Peyer's patch (tissue), 4 donors: ENCODE measurements at places on chromosomes 12 and 14. TPM values are rescaled to one million over a fixed set of nuclear protein-coding genes. Genes with fewer than 3 reads are reported as not detected.

The SUPT16H gene
- total RNA-seq: 86.6 TPM

The LRIG3 gene
- total RNA-seq: 80.2 TPM

The SERPINA3 gene
- 26.1 TPM for total RNA-seq

The SLC10A1 gene
- total RNA-seq: not detected

The LRRC10 gene
- total RNA-seq: not detected

The NELL2 gene
- 39.2 TPM for total RNA-seq

The SOCS2 gene
- total RNA-seq: 113 TPM

DNA sequence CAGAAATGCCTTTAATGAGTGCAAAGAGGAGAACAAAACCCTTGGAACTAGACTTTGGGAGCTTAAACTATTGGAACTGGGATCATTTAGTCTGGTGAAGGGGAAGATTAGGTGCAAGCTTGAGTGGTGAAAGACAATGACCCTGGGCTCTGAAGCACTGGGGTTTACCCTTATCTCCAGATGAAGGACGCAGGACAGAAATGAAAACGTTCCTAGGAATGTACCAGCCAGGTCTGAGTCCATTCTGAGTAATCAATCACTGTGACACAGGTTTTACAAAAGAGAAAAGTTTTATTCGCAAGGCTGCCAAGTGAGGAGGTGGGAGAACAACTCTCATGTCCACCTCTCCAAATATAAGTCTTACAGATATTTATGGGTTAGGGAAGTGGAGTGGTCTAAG lies 249.1 kb downstream of the LRIG3 start:
- DNase-seq: no peak
- no peak overlapping the region for H3K4me3 ChIP-seq
- no peaks in the 10 kb centered on the region for H3K4me1 ChIP-seq
- H3K27ac ChIP-seq: no peak overlapping the region

DNA sequence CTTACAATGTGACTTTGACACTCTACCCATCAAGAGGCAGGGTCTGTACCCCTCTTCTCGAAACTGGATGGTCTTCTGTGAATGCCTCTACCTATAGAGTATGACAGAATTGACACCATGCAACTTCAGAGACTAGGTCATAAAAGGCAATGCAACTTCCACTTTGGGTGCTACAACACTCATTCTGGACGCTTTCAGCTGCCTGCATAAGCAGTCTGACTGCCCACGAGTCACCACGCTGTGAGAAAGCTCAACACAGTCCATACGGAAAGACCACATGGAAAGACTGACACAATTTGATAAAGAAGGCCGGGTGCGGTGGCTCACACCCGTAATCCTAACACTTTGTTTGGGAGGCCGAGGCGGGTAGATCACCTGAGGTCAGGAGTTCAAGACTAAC lies 14.9 kb downstream of the SLC7A7 start:
- H3K4me1 ChIP-seq: no peaks in the 10 kb centered on the region
- no peak overlapping the region for H3K27ac ChIP-seq
- no peaks in the 10 kb centered on the region for H3K36me3 ChIP-seq
- DNase-seq: no peak
- no peaks in the 10 kb centered on the region for H3K27me3 ChIP-seq

DNA sequence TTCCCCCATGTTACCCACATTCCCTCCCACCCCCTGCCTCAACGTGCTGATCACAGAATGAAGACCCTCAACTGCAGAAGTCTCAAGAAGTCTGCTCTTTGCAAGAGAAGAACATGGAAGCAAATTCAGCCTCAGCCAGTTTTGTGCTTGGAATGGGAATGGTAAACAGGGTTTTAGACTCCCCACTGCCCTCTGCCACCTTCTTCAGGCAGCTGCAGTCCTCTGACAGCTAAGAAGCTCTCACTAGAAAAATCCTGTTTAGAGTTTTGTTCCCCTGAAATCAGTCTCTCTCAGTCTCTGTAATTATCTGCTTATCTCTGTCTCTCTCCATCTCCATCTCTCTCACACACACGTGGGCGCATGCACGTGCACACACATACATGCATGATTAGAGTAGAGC lies 85.4 kb downstream of the CRACR2A start:
- no peaks in the 10 kb centered on the region for H3K4me1 ChIP-seq
- H3K4me3 ChIP-seq: no peak overlapping the region

GRCh38 chr12:71846322-71846940 lies 6.9 kb downstream of the TBC1D15 start:
- no peak overlapping the region for H3K4me3 ChIP-seq
- no peaks in the 10 kb centered on the region for H3K27me3 ChIP-seq
- H3K4me1 ChIP-seq: no peaks in the 10 kb centered on the region
- H3K36me3 ChIP-seq: no peaks in the 10 kb centered on the region
- no peak for DNase-seq
- H3K27ac ChIP-seq: no peak overlapping the region

DNA sequence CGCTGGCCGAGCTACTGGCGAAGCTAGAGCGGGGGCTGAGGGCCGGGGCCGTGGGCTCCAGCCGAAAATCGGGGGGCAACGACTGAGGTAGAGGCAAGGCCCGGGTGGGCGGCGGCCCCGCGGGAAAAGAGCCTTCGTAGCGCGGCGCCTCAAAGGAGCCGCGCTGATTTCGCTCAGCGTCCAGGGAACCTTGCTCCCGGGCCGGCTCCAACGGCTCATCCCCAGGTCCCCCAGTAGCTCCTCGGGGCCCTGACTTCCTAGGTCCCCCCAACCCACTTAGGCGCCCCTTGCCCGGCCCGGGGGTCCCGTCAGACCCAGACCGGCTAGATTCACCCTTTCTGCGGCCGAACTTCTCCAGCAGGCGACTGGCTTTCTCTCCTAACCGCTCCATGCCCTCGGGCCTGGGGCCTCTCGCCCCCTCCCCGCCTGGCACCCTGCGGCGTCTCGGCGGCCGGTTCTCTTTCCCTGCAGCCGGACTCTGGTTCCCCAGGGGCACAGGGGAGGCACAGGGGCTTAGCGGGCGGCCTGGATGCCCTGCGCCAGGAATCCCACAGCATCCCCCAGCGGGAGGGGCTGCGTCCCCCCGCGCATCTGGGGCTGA lies 375 bp downstream of the AJUBA start:
- H3K4me1 ChIP-seq: peaks cover 20% of the 10 kb centered on the region
- peak overlapping the region; percentile 48 for H3K4me3 ChIP-seq
- peak overlapping the region; percentile 72 for H3K27ac ChIP-seq
- H3K36me3 ChIP-seq: no peaks in the 10 kb centered on the region
- no peaks in the 10 kb centered on the region for H3K27me3 ChIP-seq
- no peak for DNase-seq

- no peaks in the 10 kb centered on the region for H3K27me3 ChIP-seq
- H3K4me3 ChIP-seq: no peak overlapping the region
- no peak for DNase-seq
- H3K4me1 ChIP-seq: no peaks in the 10 kb centered on the region
- H3K36me3 ChIP-seq: no peaks in the 10 kb centered on the region
Measured at GRCh38 chr12:118166946-118167345, 31.0 kb downstream of the PEBP1 start.

DNA sequence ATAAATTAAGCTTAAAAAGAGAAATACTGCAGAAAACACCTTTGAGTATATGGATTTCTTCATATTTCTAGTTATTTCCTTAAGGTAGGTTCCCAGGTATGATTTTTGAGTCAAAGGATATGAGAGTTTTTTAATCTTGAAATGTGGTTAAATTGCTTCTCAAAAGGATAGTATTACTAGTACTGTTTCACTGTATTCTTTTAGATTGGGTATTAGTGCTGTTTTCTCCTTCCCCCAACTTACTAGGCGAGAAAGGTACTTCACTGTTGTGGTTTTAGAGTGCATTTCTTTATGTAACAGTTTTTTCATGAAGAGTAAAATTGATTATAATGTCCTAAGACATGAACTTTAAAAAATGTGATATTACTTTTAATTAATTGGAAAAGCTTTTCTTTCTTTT lies 13.5 kb downstream of the FRS2 start:
- no peak for DNase-seq
- H3K4me1 ChIP-seq: no peaks in the 10 kb centered on the region
- no peak overlapping the region for H3K4me3 ChIP-seq

GRCh38 chr12:18275981-18276380 lies 14.7 kb downstream of the PIK3C2G start:
- H3K4me3 ChIP-seq: no peak overlapping the region
- DNase-seq: no peak
- H3K27ac ChIP-seq: no peak overlapping the region
- no peaks in the 10 kb centered on the region for H3K4me1 ChIP-seq
- H3K27me3 ChIP-seq: no peaks in the 10 kb centered on the region

DNA sequence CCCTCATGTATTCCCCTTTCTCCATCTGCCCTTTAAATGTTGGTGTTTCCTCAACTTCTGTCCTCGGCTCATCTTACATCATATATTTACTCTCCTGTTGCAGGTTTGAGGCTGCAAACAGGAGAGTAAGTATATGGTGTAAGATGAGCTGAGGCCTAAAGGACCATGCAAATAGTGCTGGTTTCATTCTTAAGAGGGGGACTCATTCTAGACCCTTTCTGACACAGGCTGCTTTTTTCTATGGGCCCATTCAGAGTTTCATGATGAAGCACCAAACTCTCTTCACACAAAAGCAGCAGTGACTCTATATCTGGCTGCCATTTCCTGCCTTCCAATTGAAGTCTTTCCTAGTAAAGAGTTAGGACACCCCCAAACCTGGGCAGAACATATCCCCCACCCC lies 218.5 kb downstream of the PHLDA1 start:
- H3K36me3 ChIP-seq: no peaks in the 10 kb centered on the region
- H3K4me1 ChIP-seq: no peaks in the 10 kb centered on the region
- H3K27me3 ChIP-seq: no peaks in the 10 kb centered on the region
- no peak overlapping the region for H3K4me3 ChIP-seq

DNA sequence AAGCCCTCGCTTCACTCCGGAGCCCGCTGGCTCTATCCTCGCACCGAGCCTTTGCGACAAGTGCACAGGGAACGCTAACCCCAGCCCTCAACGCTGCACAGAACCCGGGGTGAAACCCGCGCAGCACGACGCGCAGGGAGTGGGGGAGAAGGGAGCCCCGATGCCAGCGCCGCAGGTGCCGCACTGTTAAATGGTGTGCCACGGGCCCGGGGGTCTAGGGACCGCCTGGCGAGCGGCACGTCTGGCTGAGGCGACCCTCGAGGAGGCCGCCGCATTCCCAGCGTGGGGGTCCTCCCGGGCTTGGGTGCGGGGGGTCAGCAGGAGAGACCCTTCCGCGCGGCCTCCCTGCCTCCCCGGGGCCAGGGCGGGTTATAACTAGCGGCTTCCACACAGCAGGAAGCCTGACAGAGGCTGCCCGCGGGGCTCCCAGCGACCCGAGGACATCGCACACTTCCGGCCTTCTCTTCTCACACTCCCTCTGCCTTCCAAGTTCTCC lies 23.8 kb upstream of the LRTM2 start:
- H3K27ac ChIP-seq: peak overlapping the region; percentile 85
- peak; percentile 77 for DNase-seq

DNA sequence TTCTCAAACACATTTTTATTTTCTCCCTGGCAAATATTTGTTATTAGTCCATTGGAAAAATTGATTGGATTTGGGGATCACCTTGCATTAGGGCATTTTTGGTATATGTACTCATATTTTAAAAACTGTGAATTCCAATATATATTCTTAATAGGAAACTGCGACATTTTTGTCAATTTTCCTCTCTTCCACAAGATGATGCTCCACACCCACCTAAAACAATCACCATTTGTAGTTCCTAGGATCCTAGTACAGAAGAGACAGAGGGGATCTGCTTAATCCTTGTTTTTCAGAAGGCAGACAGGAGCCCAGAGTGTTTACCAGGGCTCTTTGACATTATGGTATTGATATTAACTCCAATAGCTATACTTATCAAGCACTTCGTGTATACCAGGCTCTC lies 22.8 kb upstream of the OASL start:
- DNase-seq: no peak
- no peak overlapping the region for H3K27ac ChIP-seq
- H3K36me3 ChIP-seq: no peaks in the 10 kb centered on the region
- no peak overlapping the region for H3K4me3 ChIP-seq

DNA sequence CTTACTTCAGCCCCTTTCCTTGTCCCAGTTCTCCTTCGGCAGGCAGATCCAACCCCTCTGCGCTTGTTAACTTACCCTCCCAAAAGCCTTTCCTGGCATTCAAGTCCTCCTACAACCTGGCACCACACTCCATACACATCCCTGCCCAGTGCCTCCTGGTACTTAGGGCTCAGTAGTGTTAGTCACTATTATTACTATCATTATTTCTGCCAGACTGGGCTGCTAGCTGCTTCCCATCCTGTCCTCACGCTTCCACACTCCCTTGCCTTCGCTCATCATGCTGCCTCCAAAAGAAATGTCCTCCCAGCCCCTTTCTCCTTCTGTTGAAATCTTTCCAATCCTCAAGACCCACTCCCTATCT lies 1.6 kb upstream of the HDAC7 start:
- H3K4me1 ChIP-seq: peaks cover 53% of the 10 kb centered on the region
- no peak for DNase-seq
- H3K4me3 ChIP-seq: no peak overlapping the region
- H3K36me3 ChIP-seq: no peaks in the 10 kb centered on the region
- H3K27ac ChIP-seq: peak overlapping the region; percentile 98
- H3K27me3 ChIP-seq: no peaks in the 10 kb centered on the region

GRCh38 chr12:26608706-26609105 lies 224.3 kb downstream of the ITPR2 start:
- H3K4me3 ChIP-seq: no peak overlapping the region
- H3K36me3 ChIP-seq: no peaks in the 10 kb centered on the region
- no peaks in the 10 kb centered on the region for H3K27me3 ChIP-seq
- H3K4me1 ChIP-seq: no peaks in the 10 kb centered on the region
- no peak for DNase-seq
- H3K27ac ChIP-seq: no peak overlapping the region
